RWPE2 (cell line): ENCODE measurements at places on chromosomes 5 and 9.

- no peak for DNase-seq
Observed at GRCh38 chr5:154373326-154373725, 72.5 kb upstream of the SAP30L start.

DNA sequence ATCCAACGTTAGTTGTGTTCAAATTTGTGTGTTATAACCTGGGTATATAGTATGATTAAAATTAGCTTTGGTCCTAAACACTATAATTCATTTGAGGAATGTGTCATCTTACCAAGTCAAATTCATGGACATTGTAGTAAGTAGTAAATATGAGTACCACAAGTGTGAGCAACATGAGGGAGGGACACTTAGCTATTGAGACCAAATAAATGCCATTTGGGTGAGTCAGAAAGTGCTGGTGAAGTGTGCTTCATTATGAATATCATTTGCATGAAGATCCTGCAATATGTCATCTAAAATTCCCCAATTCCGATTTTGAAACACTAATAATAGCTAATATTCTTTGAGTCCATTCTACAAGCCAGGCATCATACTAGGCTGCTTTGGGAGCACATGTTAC is 336.7 kb upstream of the KIF2A start:
- no peak for DNase-seq

DNA sequence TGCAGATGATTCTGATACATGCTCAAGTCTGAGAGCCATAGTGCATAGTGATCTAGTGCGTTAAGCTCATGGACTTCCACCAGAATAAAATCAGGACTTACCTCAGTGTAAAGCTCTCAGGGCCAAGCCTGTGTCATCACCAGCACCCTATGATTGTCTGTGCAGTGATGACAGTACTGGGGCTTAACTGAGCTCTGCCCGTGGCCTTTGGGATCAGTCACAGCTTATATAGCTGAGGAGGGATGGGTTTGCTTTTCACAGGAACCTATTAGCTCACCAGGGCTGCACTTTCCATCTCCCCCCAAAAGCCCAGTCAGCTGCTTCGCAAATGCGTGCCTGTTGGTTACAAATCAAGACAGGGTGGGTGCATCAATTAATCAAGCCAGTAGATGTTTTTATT is 246.9 kb downstream of the NR3C1 start:
- DNase-seq, result no peak

DNA sequence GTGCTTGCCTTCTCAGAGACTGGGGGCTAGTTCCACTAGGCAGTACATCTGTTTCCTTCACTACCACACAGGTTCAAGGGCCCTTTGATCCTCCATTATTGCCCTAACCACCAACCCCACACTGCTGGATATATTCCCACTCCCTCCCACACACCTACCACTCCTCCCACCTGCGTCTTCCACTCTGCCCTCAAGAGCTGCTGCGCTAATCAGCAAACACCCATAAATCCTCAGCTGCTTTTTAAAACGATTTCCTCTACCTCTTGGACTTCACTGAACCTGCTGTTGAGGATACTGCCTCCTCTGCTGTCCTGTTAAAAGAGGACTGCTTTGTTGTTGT is 120.9 kb downstream of the MAPKAP1 start:
- no peak for DNase-seq

- DNase-seq, result no peak
Observed at GRCh38 chr5:128637031-128637430, 99.0 kb upstream of the FBN2 start.

- DNase-seq, result no peak
Observed at GRCh38 chr9:125405938-125406809, 144.5 kb downstream of the GAPVD1 start.

DNA sequence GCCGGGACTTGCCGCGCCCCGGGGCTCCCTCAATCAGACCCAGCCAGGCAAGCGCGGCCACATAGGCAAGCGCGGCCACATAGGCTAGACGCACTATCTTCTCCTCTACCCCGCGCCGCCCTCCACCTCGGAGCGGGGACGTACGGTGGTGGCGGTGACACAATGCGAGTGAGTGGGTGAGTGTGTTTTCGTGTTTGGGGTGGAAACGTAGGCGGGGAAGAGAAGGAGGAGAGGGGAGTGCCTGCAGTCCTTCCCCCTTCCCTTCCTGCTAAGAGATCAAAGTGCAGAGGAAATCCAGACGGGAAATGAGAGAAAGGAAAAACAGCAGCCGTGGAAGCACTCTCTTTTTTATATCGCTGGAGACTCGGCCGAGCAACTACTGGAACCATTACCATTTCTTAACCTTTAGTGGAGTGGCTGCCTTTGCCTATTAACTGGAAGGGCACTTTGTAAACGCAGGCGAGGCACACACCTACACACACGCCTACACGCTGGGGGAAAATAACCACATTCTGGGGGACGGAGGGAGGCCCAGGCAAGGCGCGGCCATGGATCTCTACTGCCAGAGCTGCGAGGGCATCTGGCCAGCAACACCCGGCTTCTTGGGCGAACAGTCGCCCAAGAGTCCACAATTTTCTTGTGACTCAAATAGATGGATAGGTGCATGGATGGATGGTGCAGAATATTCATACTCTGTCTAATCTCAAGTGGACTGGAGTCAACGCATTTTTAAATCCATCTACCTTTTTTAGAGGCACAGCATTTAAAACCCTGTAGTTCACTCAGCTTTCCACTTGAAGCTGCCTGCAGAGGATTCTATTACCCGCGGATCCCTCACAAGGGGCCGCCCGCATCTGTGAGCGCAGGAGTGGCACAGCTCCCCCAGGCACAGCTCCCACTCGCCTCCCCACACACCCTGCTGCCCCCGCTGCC is 2.1 kb downstream of the EDIL3 start:
- DNase-seq, result peak; percentile 76

GRCh38 chr5:56282216-56282615 is 49.1 kb upstream of the ANKRD55 start:
- no peak for DNase-seq

GRCh38 chr9:127729522-127730256 is 5.4 kb downstream of the TOR2A start:
- DNase-seq, result peak; percentile 33

DNA sequence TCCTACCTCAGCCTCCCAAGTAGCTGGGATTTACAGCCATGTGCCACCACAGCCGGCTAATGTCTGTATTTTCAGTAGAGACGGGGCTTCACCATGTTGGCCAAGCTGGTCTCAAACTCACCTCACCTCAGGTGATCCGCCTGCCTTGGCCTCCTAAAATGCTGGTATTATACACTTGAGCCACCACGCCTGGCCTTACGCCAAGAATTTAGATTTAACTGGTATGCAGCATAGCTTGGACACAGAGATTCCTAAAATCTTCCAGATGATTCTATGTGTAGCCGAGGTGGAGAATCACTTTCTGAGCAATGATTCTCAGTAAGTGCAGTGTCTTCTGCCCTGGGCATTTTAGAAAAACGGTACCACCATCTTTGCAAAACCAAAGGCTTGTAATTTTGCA is 74.1 kb downstream of the HABP4 start:
- no peak for DNase-seq

DNA sequence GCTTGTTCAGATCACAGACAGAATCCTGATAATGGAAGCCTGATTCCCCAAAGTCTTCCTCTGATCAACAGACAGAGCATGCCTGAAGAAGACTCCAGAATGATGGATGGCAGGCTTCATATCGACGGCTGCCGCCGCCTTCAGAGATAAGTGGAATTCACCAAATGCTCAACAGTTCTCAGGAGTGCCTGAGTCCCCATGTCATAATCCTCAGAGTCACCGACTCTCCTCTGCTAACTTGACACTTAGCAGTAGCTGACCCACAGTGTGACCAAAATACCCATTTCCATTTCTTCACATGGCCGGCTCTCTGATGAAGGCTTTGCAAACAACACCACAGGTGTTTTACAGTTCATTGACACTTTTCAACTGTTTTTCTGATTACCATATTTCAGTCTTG is 58.7 kb downstream of the PRDM6 start:
- no peak for DNase-seq

DNA sequence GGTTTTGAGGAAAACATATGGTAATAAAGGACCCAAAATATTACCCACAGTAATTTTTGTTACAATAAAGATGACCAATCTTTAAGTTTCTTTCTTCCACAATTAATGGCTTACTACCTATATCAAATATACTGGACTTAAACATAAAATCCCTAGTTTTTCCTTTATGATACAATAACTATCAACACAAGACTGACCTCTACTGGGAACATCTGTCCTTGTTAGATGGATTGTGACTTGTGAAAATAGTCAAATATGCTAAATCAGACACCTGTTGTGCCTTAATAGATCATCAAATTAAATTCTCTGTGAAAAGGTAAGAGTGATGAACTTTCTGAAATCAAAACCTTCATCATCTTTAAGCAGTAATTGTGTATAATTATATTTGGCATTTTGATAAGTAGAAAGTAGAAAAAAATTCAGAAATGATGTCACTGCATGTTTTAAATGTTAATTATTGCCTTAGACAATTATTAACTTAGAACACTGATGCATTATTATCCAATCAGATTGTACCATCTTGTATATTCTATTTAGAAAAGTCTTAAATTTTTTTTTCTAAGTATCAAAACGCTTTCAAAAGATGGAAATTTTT is 113.6 kb downstream of the DEPDC1B start:
- DNase-seq, result no peak

DNA sequence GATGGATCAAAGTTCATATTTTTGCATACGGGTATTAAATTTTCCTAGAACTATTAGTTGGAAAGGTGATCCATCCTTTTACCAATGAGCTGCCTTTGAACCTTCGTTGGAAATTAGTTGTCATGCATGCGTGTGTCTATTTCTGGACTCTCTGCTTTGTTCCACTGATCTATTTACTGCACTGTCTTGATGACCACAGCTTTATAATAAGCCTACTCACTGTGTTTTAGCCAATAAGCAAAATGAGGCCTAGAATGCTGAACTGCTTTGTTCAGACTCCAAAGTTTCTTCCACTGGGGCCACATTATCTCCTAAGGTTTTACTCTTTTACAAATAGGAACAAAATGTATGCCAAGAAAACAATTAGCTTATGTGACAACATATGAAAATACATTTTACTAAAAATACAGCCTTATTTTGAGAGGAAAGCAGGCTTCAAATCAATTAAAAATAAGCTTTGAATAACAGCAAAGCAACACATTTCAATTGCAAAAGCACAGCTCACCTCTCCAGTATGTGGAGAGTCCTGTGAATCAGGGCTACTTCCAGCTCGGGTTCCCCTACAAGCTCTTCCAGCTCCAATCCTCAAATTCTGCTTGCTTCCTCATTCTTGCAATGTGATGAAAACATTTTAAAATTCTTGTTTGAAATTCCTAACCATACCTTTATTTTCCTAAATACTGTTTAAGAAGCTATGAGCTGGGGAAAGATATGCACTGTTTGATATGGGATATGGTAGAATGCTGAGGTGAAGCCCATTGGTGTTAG is 72.0 kb downstream of the RETREG1 start:
- no peak for DNase-seq

- no peak for DNase-seq
Observed at GRCh38 chr5:61768692-61769281, 436.7 kb downstream of the ZSWIM6 start.

DNA sequence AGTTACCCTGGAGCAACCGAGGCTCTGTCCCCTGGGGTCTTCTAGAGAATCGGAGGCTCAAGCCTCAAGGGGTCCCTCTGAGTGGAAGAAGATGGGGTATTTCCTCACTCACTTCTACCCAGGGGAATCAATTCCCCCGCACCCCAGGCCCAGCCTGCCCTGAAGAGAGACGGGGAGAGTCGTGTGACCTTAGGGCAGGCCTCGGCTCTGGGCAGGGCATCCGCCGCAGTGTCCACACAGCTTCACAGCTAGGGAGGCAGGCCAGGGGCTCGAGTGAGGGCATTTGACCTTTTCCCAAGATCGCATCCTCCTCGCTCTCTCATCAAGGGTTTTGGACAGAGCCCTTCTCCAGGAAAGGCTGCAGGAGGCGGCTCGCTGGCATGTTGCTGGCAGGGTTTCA is 57.9 kb upstream of the CNOT6 start:
- no peak for DNase-seq

DNA sequence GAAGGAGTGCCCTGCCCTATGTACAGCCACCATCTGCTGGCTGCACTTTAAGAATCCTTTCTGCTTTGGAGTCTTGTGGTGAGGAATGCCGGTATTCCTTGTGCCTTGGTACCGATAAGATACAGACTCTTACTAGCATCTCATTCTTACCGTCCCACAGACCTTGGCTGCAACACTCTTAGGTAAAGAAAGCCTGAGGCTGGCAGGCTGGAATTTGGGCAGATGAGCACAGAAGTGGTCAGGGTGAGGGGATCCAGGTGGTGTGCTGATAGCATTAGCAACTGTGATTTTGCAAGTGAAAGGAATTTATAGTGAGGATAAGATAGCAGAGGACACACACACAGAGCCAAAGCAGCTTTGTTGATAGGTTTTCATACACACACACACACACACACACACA is 198.1 kb downstream of the ENC1 start:
- DNase-seq, result no peak

DNA sequence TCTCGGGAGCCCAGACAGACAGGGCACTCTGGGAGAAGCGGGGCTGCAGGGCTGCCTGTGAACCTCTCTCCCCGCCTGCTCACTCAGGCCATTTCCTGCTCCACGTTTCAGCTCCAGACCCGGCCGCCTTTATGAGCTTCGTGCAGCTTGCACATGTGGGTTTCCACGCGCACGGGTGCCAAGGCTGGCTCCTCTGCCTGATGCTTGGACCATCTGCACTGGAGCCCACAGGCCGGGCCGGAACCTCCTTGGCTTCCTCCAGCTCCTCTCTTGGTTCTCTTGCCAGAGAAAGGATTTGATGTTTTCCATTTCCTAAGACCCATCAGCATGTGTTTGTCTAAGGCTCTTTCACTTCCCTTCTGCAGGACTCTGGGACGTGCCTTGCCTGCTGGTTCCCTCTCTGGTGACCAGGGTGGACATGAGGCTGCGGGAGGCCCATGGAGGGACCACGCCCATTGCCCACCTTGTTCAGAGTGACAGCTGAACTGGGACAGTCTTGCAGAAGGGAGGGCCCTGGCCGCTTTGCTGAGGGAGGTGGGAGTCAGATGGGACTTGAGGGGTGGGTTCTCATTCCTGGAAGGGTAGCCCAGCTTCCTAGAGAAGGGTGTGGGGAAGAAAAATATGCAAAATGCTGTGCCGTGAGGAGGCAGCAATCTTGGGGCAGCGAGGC is 23.3 kb upstream of the COL5A1 start:
- peak; percentile 62 for DNase-seq

DNA sequence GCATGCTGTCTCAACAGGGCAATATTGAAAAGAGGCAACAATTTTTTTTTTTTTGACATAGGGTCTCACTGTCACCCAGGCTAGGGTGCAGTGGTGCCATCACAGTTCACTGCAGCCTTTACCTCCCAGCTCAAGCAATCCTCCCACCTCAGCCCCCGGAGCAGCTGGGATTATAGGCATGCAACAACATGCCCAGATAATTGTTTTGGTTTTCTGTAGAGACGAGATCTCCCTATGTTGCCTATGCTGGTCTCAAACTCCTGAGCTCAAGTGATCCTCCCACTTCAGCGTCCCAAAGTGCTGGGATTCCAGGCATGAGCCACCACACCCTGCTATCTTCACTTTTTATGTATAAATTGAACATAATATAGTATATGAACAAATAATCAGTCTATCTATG is 47.6 kb downstream of the PRELID2 start:
- no peak for DNase-seq

GRCh38 chr5:84635235-84636055 is 250.8 kb upstream of the EDIL3 start:
- DNase-seq, result no peak
